NCI-H187 treated with DMSO at 0.1 percent for 48 hours (cell line): ENCODE measurements at places on chromosomes 12 and 14.

- no peak for DNase-seq
Measured at GRCh38 chr12:38543151-38543550, 226.6 kb downstream of the ALG10B start.

DNA sequence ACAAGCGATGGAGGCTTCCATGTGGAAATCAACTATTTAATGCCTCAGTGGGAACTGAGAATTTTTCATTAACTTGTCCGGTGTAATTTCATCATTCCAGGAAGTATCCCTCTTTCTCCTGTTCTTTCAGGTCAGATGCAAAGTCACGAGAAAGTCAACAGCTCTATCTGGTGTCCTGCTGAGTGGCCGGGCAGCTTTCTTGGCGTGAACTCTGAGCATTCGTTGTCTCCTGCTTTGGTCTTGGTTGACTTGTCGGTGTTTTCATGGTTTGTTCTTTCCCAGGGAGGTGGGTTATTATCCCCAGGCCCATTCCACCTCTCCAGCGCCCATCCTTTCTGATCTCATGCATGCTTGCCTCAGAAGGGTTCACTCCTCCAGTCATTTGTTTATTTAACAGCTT lies 149.1 kb downstream of the GLT1D1 start:
- DNase-seq = no peak

DNA sequence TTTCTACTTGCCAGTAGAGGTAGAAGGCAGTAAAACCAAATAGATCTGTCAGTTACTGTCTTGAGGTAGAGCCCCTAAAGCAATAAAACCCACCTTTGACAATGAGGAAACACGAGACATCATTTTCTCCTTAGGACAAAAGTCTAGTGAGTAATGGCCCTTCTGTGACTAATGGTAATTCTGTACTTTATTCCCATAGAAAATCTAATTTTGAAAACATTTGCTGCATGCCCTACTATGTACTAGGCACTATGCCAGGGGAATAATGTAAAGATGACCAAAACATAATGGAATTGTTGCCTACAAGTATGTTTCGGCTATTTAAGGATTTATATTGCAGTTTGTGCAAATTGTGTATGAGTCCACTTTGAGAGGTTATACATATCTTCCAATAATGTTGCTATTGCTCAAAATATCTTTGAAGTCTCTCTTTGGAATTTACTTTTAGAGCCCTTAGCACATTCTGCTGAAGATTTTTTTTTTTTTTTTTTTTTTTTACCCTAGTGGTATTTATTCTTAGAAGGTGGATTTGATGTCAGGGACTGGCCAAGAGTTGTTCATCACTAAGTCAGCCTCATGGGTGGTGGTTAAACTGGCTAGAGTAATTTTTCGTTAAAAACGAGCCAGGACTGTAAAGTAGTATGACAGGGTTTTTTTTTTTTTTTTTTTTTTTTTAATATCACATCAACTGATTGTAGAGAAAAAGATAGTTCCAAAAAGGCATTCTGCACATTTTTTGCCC lies 109.7 kb downstream of the CRADD start:
- no peak for DNase-seq

DNA sequence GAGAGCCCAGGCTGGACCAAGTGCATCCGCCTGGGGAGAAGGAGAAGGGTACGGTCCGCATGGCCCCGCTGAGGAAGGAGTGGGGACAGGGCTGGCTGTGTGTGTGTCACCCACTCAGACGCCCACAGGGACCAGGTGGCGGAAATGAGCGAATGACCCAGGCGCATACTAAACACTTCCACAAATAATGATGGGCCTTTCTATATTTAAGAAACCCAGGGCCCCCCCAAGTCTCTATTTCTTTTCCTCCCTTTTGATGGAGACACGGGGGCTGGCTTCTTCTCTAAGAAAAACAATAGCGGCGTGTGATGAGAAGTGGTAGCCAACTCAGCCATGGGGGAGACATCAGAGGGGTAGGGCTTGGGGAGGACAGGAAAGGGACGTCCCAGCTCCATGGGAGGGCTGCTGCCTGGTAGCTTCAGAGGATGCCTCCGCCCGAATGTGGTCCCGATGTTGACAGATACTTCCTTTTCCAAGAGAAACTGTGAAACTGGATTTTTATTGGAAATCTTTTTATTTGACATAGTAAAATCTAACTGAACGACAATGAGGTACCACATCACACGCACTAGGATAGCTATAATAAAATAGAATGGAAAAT lies 6.3 kb upstream of the MAP1LC3B2 start:
- no peak for DNase-seq

GRCh38 chr12:22268973-22269372 lies 65.5 kb downstream of the ST8SIA1 start:
- no peak for DNase-seq

GRCh38 chr12:92108651-92109050 lies 37.0 kb downstream of the BTG1 start:
- no peak for DNase-seq

DNA sequence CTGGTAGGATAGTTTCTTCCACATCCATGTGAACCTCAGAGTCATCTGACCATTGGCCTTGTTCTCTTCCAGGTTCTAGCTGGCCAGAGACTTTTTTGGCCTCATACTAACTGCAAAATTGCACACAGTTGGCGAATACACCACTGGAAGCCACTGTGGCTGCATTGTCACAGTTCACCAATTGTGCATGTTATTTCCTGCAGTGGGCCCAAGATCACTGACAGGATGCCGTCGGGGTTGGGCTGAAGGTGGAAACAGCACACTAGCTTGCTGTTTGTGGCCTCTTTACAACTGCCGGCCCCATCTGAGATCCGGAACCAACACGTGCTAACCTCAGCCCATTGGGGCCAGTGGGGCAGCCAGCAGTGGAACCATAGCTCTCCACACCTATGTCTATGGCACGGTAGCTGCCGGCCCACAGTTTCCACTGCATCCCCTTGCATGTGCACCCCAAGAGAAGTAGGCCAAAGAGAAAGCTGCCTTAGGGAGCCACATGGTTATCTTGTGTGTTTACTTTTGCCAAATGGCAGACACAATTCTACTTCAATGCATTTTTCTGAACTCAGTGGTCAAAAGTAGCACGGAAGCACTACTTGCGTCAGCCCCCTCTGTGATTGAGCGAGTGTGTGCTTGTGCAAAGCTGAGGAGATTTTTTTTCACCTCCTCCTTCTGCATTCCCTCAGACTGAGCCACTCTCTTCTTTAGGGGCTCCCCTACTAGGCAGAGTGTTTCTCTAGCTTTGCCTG lies 464.0 kb downstream of the RAD51B start:
- DNase-seq = no peak

DNA sequence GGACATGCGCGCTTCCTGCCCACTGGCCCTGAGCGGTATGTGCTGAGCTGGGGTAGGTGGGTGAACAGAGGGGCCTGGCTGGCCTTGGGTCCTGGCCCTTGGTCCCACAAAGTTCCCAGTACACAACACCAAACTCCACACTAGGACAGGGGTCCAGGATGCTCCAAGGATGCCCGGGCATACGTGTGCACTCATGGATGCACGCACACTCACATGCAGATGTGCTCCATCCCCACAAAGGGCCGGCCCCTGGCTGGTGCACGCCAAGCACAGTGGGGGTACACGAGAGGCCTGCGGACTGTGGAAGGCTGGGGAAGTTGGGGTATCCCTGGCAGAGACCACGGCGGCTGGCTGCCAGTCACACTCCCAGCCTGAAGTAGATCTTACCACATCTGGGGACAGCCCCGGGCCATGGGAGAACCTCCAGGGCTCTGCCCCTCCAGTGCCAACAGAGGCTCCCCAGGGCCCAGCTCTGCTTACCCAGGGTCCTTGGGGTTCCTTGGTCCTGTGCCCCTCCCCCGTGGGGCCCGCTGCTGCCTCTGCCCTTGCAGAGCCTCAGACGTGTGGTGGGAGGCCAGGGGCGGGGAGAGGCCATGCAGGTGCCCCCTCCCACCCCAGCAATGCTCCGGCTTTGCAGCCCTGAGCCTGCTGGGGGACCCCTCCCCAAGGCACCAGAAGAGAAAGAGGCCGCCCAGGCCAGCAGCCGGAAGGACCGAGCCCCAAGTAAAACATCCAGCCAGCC lies 24.0 kb upstream of the NUDT14 start:
- no peak for DNase-seq

GRCh38 chr12:8897081-8897480 lies 17.2 kb upstream of the PHC1 start:
- DNase-seq = no peak

DNA sequence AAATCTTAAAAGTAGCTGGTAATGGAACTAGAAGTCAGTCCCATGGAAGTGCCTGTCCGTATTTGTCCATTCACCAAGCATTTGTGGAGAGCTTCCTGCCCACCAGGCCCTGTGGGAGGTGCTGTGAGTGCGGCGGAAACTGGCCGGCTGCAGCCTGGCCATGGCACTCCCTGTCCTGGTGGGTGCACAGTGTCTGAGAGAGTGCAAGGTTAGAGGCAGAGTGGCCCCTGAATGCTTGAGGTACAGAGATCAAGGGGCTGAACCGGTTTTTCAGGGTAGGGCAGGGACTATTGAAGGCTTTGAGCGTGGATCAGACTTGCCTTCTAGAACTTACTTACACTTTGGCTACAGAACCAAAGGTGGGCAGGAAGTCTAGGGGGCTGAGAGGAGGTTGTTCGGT lies 92.9 kb downstream of the ESR2 start:
- DNase-seq = no peak
